ENCODE measurements at places on chromosomes 6 and 20.

DNA sequence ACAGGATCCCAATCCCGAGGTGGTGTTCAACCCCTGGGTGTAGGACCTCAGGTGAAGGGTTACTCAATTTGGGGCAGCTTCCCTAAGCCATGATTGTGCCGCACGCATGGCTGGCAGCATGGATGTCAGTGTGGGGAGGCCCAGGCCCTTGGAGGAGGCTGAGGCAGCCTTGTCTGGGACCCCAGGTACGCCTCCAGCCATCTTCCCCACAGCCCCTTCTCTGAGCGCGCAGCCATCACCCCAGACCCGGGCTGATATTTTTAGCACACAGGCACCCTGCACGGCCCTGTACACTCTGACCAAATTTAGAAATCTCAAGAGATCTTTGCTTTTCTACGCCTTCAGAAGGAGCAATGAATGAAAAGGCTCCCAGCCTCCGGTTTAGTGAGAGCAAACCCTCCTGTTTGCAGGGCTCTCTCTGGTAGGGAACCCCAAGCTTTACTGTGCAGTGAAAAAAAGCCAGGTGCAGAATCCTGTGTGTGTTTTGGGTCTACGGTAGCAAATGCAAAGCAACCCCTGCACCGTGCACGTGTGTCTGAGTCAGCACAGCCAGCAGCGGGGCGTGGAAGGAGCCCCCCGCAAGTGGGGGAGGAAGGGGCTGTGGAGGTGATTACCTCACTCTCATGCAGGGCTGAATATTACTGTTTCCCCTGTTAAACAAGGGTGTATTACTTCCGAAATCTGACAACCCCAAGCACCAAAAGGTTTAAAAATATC, 44.3 kb downstream of the CTCFL start:
- peak; percentile 13 for DNase-seq

DNA sequence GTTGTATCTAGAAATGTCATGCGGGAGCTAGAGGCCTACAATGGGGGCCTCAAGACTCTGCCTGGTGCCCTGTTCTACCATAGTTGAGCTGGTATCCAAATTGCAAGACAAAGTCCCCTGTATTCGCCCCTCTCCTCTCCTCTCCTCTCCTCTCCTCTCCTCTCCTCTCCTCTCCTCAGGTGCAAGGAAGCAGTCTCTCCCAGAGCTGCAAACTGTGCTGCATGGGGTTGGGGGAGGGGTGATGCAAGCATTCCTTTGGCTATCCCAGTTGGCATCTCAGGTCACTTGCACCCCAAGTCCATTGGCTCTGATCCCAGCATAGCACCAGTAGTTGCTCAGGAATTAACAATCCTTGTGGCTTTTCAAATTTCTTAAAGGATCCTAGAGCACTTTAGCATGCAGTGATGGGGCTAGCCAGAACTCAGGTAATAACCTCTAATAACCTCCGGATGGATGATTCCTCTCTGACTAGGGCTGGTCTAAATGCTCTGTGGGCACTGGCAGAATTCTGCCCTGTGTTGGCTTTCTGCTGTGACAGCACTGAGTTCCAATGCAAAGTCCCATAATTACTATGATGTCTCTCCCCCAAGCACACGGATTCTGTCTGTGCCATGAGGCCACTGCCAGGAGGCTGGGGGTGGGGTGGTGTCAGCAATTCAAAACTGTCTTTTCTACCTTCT, 35.3 kb downstream of the TAF11 start:
- DNase-seq = no peak

DNA sequence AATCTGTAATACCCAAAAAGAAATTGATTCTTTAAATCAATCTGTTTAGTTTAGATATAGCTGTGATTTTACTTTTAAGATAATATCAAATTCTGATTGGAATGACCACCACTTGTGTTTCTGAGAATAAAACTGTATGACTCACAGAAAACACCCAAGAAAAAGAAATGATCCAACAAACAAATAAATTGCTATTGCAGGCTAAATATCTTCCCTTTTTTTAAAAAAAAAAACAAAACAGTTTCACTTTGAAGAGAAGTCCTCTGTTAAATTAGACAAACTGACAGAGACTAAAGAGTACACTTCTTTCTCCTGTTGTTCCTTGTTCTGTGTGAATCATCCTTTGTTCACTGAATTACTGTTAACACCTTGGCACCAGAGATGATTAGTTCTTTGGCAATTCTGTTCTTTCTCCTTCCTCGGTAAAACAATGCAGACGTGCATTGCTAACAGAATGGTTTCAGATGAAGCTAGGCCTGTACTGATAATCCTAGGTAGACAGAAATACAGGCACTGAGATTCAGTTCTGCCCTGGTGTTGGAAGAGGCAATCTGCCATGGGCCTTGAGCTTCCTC, 895.2 kb upstream of the CITED2 start:
- no peak for DNase-seq

DNA sequence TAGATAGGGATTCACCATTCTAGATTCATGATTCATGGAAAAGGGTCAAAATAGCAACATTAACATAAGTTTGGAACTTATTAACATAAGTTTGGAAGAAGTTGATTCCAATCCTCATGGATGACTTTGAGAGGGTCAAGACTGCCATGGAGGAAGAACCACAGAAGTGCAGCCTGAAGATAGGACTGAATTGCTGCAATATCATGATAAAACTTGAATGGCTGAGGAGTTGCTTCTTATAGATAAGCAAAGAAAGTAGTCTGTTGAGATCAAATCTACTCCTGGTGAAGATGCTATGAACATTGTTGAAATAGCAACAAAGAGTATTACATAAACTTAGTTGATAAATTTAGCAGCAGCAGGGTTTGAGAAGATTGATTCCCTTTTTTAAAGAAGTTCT, 62.2 kb downstream of the GMDS start:
- DNase-seq = no peak

- peak; percentile 97 for DNase-seq
Measured at GRCh38 chr20:63864978-63865640, at the start of gene TPD52L2. TPD52L2 (plus strand) TSS chr20:63865270; CDS start chr20:63865366, 96 bp downstream.

GRCh38 chr6:135088281-135088680, 33.7 kb upstream of the HBS1L start:
- DNase-seq = no peak

DNA sequence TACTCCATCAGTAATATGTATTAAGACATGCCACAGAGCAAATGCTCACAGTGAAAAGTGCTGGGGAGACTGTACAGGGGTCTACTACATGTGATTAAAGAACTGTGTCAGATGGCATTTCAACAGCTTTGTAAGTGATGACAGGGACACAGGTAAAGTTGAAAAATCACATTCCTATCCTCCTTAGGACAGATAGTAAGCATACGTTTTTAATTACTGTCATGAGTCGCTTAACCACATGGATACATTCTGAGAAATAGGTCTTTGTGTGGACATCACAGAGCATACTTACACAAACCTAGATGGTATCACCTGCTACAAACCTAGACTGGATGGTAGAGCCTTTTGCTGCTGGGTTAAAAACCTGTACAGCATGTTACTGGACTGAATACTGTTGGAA, 645.8 kb upstream of the AGPAT4 start:
- DNase-seq = no peak

DNA sequence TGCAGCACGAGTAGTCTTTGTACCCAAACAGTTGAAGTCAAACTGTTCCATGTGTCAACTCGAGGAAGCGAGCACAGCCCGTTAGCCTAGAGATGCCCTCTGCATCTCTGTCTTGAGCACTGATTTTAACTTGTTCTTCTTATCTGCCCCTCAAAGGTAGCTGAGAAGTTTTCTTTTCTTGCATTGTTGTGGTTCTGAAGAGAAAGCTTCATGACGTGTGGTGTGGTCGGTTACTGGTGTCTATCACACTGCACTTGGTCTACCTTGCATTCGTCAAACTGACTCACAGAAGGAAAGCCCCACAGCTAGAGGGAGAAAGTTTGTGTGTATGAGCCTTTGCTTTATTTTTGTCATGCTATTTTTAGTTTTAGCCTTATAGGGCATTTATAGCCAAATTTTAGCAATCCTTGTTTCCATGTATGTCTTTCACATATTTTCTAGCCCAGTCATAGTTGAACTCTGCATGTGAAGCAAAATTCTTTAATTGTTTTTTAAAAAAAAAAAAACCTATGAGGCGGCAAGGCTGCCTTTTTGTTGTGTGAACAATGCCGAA, 115.1 kb downstream of the JAG1 start:
- no peak for DNase-seq

- DNase-seq = no peak
Measured at GRCh38 chr6:139625081-139625939, 250.9 kb upstream of the CITED2 start.

- no peak for DNase-seq
Measured at GRCh38 chr20:6533351-6533750, 234.1 kb upstream of the BMP2 start.

Measured in stimulated activated CD4-positive, alpha-beta T cell treated with anti-CD3 and anti-CD28 coated beads, TNF-alpha, amount 100 ng/mL, for 4 hours (primary cell).